MM.1S (cell line): ENCODE measurements at places on chromosomes 4 and X.

GRCh38 chr4:140666889-140667614, 89.1 kb downstream of the TBC1D9 start:
- DNase-seq, result peak; percentile 65

DNA sequence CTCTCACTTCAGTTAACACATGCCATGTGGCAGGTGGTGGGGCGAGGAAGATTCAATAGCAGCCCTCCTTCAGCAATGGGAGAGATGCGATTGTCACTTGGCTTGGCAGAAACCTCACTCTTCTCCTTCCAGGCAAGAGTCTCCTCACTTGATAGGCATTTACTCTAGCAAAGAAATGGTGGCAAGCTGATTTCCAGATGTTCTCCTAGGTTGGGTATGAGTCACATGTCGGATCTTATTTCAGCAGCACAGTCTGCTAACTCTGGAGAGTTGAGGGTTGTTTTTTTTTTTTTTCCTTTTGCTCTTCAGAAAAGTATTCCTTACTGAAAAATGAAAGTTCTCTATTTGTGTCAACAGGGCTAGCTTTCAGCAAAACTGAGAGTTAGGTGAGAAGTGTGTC, 119.5 kb upstream of the CHRDL1 start:
- no peak for DNase-seq

DNA sequence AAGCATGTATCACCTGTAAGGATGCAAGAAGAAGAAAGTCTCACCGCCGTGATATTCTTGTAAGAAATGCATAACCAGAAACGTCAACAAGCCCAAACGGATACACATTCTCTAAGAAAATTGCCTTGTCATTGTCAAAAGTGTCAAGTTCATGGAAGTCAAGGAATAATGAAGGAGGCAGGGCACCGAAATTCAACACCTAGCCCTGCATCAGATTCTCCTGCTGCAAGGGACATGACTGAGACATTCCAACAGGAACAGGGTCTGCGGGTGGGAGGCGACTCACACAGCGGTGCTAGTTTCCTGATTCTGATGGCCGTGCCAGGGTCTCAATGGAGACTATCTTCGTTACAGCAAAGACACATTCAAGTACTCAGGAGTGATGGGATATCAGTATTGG, 26.7 kb downstream of the IRF2 start:
- DNase-seq, result no peak

- no peak for DNase-seq
These were observed 112.3 kb upstream of the SFRP2 start for GRCh38 chr4:153901220-153901619.

- no peak for DNase-seq
These were observed 250.4 kb downstream of the PRDM5 start for GRCh38 chr4:120672076-120672475.

DNA sequence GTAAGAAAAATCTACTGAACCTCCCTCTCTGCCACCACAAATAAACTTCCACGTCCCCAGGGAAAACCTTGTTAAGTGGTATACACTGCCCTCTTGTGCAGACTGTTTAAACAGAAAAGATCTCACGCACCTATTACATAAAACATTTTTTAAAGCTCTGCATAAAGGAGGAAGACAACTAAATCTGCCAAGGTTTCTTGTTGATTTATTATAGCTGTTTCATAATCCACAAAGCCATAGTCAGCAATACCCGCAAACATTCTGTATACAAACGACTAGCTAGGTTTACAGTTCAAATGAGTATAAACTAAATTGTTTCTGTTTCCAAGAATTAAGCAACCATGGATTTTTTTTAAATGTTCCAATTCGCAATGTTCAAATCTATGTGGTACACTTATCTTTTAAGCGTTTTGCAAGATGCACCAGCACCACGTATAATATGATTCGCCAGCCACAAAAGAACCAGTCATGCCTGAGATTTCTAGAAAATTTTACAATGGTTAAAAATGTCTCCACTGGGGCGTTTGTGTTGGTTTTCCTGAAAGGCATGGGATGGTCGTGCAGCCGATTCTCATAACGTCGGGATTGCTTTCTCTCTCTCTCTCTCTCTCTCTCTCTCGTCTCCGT, 164.6 kb downstream of the PRKX start:
- DNase-seq, result no peak

DNA sequence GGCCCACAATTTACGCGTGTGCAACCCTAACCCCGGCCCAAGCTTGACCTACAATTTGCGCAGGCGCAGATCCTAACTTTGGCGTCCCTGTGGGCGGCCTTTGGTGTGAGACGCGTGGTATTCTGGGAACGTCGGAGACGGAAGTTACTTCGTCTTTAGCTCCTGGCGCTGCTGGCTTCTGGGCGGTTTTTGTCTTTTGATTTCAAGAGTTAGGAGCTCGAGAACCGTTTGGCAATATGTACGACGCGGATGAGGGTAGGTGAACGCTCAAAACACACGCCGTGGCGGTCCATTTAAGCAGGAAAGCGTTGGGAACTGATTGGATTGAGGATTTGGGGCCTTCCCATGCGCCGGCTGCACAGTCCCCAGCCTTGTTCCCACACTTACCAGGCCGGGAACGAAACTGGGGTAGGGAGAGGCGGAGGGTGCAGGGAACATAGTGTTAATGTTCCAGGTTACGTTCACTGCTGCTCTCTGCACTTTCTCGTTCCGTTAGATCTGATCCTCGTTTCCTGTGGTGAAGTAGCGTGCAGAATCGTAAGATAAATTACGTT, at the start of gene POLR2B:
Gene POLR2B, plus strand, starts transcription at position 147 of the 554 bp plus-strand sequence. Its CDS starts 90 bp downstream, at position 237.
- peak; percentile 98 for DNase-seq

DNA sequence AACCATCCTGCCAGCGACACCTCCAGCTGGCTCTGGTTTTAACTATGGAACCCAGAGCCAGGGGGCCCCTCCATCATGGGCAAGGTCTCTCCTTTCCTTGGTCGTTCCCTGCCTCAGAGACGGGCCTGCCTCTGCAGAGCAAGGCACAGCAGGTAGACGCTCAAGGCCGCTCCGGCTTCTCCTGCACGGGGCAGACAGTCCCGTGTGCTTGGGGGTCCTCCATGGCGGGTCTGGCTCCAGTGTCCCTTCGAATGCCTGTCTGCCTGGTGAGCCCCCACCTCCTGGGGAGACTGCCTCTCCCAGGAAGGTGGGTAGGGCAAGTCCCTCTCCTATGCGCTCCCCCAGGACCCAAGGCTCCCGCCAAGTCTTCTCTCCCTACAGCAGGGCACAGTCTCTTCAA, 71.5 kb downstream of the ACOX3 start:
- no peak for DNase-seq

GRCh38 chr4:174217273-174218126, 66.0 kb downstream of the FBXO8 start:
- DNase-seq, result no peak

DNA sequence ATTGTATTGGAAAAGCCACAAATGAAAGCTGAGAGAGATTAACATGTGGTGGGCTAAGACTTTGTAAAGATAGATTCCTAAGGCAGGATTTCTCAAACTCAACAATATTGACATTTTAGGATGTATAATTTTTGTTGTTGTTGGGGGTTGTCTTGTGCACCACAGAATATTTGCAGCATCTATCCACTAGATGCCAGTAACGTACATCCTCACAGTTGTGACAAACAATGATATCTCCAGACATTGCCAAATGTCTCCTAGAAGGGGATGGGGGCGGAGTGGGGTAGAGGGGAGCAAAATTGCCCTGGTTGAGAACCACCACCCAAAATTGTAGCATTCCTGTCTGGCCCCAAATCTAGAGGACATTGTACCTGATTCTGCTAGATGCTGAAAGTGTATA, 14.7 kb upstream of the CBR4 start:
- peak; percentile 46 for DNase-seq

- no peak for DNase-seq
These were observed 366.8 kb downstream of the UNC5C start for GRCh38 chr4:95181996-95182306.

DNA sequence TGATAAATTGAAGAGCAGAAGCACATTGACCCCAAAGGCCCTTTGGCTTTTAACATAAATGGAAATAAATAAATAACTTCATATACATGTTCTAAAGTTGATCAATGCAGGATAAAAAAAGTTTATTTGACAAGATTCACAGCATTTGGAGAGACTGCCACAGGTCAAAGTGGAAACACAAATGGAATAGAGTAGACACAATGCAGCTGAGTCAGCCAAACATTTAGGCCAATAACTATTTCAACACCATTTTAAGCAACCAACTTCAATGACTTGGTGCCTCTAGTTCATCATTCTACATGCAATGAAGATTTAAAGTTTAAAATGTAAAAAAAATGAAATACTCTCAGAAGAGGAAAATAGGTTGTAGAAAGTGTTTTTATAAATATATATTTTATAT, 365.2 kb downstream of the FAT4 start:
- DNase-seq, result no peak

- DNase-seq, result no peak
These were observed 78.1 kb upstream of the GPC4 start for GRCh38 chrX:133493366-133493765.

GRCh38 chr4:140707325-140707724, 48.9 kb downstream of the TBC1D9 start:
- DNase-seq, result no peak

- DNase-seq, result peak; percentile 34
These were observed 688 bp downstream of the UFSP2 start for GRCh38 chr4:185424905-185425646.

- DNase-seq, result no peak
These were observed 6.9 kb upstream of the NSD2 start for GRCh38 chr4:1864076-1865008.
